ENCODE measurements at places on chromosomes 7 and 10. TPM values are rescaled to one million over a fixed set of nuclear protein-coding genes. Genes with fewer than 3 reads are reported as not detected.
A peak's percentile ranks its signal among the peaks of the same experiment; 100 is the strongest.

DNA sequence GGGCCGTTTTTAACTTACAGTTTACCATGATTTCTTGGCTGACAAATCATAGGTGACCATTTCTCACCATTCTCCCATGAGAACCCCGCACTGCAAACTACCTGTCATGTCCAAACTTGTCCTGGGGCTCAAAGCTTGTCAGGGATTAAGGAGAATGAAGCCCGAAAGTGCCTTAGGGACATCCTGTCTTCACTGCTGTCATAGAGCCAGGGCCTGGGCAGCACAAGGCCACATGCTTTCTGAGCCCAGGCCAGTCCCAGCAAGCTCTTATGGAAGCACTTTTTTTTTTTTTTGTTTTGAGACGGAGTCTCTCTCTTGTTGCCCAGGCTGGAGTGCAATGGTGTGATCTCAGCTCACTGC lies 33.9 kb downstream of the CCM2 start:
- H3K4me1 ChIP-seq = peaks cover 12% of the 10 kb centered on the region
- H3K27me3 ChIP-seq = no peaks in the 10 kb centered on the region
- no peak overlapping the region for H3K4me3 ChIP-seq
- no peaks in the 10 kb centered on the region for H3K36me3 ChIP-seq

DNA sequence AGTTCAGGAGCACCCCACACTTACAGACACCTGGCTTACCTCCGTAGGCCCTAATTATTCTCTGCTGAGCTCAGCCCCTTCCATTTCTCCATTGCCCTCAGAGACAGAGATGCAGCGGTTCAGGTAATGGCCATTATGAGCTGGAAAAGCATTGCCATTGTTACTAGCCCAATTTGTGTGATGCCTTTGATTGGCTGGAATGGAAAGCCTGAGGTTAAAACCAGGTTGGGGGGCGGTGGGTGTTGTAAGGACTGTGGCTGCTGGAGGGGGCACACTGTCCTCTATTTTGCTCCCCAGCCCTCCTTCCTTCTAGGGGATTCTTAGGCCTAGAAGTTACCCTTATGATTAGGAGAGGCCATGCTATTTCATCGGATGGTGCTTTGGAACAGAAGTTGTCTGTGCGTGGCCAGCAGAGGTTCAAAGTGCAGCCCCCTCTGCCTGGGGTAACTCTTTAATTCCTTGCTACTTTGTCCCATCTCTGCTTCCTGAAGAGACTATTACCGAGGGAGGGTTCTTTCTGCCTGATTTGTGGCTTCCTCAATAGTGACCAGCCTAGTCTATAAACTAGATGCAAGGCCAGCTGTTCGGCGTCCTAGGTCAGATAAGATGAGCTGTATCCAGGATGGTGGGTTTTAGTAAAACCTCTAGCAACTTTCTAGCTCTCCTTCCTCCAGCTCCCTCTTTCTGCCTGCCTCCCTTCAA lies 14.2 kb upstream of the ACSL5 start:
- H3K27me3 ChIP-seq = no peaks in the 10 kb centered on the region
- DNase-seq = no peak
- peak overlapping the region; percentile 60 for H3K27ac ChIP-seq

DNA sequence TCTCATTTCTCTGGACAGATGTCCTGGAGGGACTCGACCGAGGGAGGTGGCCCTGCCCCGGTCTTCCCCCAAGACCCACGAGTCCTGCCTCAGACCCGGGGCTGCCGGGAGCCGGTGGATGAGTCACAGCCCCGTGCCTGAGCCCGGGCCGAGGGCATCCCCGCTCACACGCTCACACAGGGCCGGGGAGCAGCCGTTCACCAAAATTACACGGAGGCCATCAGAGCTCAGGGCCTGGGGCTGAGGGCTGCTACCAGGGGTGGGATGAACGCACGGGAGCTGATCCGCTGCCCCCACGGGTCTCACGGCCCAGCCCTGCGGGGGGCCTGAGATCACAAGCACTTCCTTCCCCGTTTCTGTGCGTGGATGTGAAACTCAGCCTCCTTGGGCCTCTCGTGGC lies 17.5 kb downstream of the FAM20C start:
- no peaks in the 10 kb centered on the region for H3K36me3 ChIP-seq
- DNase-seq = no peak

GRCh38 chr7:140604760-140605159 lies 35.9 kb downstream of the DENND2A start:
- no peaks in the 10 kb centered on the region for H3K27me3 ChIP-seq
- no peak overlapping the region for H3K27ac ChIP-seq
- DNase-seq = no peak
- no peaks in the 10 kb centered on the region for H3K36me3 ChIP-seq
- H3K4me3 ChIP-seq = no peak overlapping the region

- H3K4me3 ChIP-seq = no peak overlapping the region
- DNase-seq = no peak
- H3K27ac ChIP-seq = no peak overlapping the region
- peaks cover 10% of the 10 kb centered on the region for H3K4me1 ChIP-seq
- H3K27me3 ChIP-seq = no peaks in the 10 kb centered on the region
Observed at GRCh38 chr10:110613996-110614495, 30.1 kb upstream of the RBM20 start.

DNA sequence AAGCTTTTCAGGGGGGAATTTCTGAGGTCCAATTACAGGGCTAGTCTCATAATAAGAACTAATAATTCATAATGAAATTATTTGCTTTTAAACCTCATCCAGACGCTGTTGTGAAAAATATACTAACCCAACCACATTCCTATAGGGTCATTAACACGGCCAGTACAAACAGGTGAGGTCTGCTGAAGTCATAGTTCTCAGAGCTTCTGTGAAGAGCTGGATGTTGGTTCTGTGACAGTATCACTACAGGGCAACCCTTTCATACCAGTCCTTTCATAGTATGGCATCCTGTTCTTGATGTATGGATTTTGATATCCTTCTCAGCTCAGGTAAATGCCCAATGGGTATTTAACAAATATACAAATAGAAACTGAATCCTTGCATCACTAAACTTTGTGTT lies 62.3 kb upstream of the FAM133B start:
- DNase-seq = no peak
- H3K4me1 ChIP-seq = no peaks in the 10 kb centered on the region
- H3K4me3 ChIP-seq = no peak overlapping the region
- no peaks in the 10 kb centered on the region for H3K27me3 ChIP-seq
- H3K36me3 ChIP-seq = no peaks in the 10 kb centered on the region

DNA sequence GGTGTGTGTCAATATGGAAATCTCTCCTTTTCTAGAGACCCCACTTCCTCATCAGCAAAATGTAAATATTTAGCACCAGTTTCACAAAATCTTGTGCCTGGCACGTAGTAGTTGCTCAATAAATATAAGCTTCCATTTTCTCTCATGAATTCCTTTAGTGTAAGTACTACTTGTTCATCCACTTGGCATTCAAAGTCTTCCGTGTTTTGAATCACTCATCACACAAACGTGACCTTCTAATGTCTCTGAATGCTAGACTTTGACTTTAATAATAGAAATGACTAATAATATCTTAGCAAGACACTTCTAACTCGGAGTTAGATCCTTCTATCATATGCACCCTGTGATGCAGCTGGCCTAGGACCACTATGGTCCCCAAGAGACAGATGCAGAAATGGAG lies 168.7 kb upstream of the ZNF32 start:
- DNase-seq = no peak
- no peak overlapping the region for H3K4me3 ChIP-seq
- H3K27ac ChIP-seq = peak overlapping the region; percentile 52
- peaks cover 4% of the 10 kb centered on the region for H3K4me1 ChIP-seq

- H3K4me3 ChIP-seq = no peak overlapping the region
- H3K4me1 ChIP-seq = no peaks in the 10 kb centered on the region
- no peak for DNase-seq
- no peak overlapping the region for H3K27ac ChIP-seq
- H3K27me3 ChIP-seq = no peaks in the 10 kb centered on the region
- H3K36me3 ChIP-seq = no peaks in the 10 kb centered on the region
Observed at GRCh38 chr10:117615649-117616048, 73.1 kb downstream of the EMX2 start.

DNA sequence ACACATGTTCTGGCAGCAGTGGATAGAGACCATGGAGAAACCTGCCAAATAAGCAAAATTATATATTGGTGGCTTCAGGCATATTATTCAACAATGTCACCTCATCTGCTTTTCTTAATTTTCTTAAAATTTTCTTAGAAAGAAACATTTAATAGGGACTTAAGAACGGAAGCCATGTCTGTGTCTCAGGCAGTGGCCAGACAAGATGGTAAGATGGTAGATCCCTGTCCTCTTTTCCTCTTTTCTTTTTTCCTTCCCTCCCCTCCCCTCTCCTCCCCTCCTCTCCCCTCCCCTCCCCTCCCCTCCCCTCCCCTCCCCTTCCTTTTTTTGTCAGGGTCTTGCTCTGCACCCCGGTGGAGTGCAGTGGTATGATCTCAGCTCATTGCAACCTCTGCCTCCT lies 24.2 kb upstream of the ICA1 start:
- H3K4me3 ChIP-seq = no peak overlapping the region
- H3K27me3 ChIP-seq = no peaks in the 10 kb centered on the region
- DNase-seq = no peak
- no peaks in the 10 kb centered on the region for H3K36me3 ChIP-seq

DNA sequence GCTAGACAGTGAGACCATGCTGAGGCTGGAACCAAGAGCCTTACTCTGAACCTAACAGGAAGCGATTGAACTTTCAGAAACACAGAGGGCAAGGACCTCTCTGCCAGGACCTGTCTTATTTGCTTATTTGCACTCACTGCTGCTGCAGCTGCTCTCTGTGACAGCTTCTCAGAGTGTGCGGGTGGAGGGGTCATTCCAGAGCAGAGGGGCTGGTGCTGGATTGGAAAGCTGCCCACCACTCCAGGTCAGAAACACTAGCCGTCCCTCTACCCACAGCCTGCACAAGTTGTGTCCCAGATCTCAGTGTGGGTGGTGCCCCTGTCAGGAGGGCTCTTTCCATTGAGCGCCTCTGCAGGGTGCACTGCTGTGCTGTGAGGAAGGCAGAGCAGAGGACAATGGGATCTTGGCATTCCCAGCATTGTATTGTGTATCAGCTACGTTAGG lies 126.2 kb downstream of the CCNY start:
- peaks cover 87% of the 10 kb centered on the region for H3K4me1 ChIP-seq
- peak overlapping the region; percentile 29 for H3K27ac ChIP-seq
- H3K4me3 ChIP-seq = no peak overlapping the region
- no peaks in the 10 kb centered on the region for H3K36me3 ChIP-seq
- no peaks in the 10 kb centered on the region for H3K27me3 ChIP-seq

DNA sequence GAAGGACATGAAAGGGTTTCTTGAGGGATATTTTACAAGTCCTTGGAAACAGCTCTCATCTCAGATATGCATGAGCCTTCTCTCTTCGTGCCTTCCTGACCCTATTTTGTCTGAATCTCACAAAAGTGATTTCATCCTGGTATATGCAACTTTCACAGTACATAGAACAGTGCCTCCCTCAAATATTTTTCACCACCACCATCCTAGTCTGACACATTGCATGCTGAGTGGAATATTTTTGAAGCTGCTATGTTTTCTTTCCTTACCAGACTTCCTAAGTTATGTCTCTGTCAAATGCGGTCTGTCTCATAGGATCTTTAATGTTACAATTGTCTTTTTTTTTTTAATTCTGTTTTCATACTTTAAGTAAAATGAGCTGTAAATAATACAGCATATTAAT lies 673.3 kb upstream of the LRRN3 start:
- no peak for DNase-seq
- H3K27me3 ChIP-seq = no peaks in the 10 kb centered on the region
- no peak overlapping the region for H3K4me3 ChIP-seq
- no peaks in the 10 kb centered on the region for H3K4me1 ChIP-seq
- H3K36me3 ChIP-seq = no peaks in the 10 kb centered on the region

ST8SIA6 gene
- 0.27 TPM for total RNA-seq

ADAMTS14 gene
- 0.10 TPM for total RNA-seq

ZCCHC24 gene
- 122 TPM for total RNA-seq

MYOF gene
- total RNA-seq = 10.3 TPM

ASAH2 gene
- total RNA-seq = 1.9 TPM

AGR2 gene
- 1.4 TPM for total RNA-seq

ITIH2 gene
- 0.55 TPM for total RNA-seq

Data from gastrocnemius medialis (tissue), 4 donors.